ENCODE measurements at places on chromosomes 16 and 17. TPM values are rescaled to one million over a fixed set of nuclear protein-coding genes. Genes with fewer than 3 reads are reported as not detected.

CX3CL1 gene
- 6.4 TPM for total RNA-seq

COQ9 gene
- total RNA-seq = 40.0 TPM

CEP295NL gene
- total RNA-seq = 0.29 TPM

PRRT2 gene
- total RNA-seq = 0.35 TPM

GNGT2 gene
- 1.4 TPM for total RNA-seq

EVPL gene
- total RNA-seq = 24.8 TPM

KRTAP9-2 gene
- not detected for total RNA-seq

TK1 gene
- 245 TPM for total RNA-seq

TRIM25 gene
- total RNA-seq = 58.1 TPM

CAMTA2 gene
- total RNA-seq = 16.7 TPM

PALB2 gene
- total RNA-seq = 13.4 TPM

WFIKKN2 gene
- total RNA-seq = not detected

RASL10B gene
- total RNA-seq = 0.92 TPM

TMEM88 gene
- 19.8 TPM for total RNA-seq

MYL4 gene
- not detected for total RNA-seq

SLC38A8 gene
- not detected for total RNA-seq

KRTAP4-1 gene
- total RNA-seq = not detected

Measured in epithelial cell of proximal tubule (primary cell).